ENCODE measurements at places on chromosomes 1 and 21. TPM values are rescaled to one million over a fixed set of nuclear protein-coding genes. Genes with fewer than 3 reads are reported as not detected.

- no peak for DNase-seq
Measured at GRCh38 chr21:14706712-14707510, 160.8 kb upstream of the SAMSN1 start.

- DNase-seq: no peak
Measured at GRCh38 chr1:86296305-86297205, 99.6 kb downstream of the ODF2L start.

DNA sequence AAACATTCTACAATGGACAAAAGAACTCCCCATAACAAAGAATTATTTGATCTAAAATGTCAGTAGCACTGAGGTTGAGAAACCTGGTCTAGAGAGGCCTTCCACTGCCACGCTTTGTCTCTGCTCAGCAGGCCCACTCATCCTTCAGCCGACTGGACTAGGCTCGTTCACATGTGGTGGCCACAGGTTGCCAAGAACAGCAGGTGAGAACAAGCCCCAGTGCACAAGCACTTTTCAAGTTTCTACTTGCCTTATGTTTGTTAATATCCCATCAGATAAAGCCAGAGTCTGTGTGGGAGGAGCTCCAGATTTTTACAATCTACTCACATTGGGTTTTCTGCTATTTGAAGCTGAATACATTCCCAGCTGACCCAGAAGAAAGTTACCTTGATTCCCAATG lies 9.1 kb upstream of the EFHD2 start:
- DNase-seq: no peak

DNA sequence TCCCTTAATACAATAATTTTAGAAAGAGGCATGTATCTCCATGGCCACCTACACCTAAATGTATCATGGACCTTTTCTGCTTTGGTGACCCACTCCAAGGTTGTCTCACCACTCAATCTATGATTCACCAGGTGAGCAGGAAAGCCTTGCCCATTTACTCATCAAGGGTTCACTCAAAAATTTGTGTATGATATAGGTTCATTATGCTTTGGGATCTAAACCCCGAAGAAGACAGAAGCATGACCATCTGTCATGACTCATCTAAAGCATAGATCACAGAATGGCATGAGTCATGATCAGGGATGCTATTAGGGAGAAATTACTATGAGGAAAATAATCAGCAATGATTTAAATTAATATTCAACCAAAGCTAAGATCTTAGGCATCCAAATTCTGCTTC lies 38.5 kb downstream of the PYHIN1 start:
- no peak for DNase-seq

- no peak for DNase-seq
Measured at GRCh38 chr1:204331275-204331674, 28.5 kb downstream of the PLEKHA6 start.

- DNase-seq: no peak
Measured at GRCh38 chr1:29352719-29353420, 116.5 kb downstream of the PTPRU start.

DNA sequence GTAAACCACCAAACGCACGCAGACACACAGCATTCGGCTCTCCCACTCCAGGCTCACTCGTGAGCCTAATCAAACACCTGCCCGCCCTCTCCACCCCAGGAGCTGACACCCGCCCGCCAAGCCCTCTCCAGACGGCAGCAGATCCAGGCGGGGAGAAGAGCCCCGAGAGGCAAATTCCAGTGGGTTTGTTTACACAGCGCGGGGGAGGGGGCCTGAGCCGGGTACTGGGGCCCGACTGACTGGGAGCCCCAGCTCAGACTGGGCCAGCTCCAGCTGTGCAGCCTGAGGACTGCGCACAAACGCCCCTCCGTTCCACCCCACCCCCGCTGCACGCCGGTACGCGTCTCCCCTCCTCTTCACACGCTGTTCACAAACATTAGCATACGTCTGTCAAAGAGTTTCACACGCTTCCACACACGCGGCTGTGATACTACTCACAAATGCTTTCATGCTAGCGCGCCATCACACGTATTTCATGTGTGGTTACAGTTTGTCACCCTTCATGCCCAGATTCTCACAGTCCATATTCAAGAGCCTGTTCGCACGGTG lies 1.0 kb upstream of the EFNA1 start:
- peak; percentile 83 for DNase-seq

DNA sequence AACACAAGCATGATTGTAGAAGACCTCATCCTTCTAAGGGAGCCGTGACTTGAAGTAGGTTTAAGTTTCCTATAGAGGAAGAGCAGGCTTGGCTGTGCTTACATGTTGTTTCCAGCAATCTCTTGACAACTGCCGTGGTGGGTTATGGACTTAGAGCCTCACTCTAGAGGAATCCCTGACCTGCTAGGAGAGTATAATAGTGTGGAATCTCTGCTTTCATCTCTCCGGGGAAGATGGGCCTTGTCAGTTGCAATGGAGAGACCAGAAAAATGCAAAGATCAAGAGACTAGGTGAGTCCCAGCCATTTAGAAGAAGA lies 137.6 kb downstream of the MIS18A start:
- no peak for DNase-seq

DNA sequence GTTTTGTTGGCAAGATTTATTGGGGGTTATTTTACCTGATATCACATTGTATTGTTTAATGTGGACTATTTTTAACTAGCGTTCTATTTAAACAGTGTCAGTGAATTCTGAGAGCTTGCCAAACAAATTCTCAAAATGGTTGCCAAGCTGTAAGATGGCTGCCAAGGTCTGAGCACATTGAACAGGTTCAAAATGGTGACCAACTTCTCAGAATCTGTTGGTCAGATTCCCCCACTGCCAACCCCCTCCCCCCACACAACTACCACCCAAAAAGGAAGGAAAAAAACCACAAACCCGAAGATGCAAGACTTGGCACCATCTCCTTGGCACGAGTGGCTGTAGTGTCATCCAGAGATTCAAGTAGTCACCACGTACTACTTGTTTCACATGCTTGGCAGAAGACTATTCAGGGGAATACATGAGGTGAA lies 159.1 kb downstream of the NFIA start:
- DNase-seq: no peak

DNA sequence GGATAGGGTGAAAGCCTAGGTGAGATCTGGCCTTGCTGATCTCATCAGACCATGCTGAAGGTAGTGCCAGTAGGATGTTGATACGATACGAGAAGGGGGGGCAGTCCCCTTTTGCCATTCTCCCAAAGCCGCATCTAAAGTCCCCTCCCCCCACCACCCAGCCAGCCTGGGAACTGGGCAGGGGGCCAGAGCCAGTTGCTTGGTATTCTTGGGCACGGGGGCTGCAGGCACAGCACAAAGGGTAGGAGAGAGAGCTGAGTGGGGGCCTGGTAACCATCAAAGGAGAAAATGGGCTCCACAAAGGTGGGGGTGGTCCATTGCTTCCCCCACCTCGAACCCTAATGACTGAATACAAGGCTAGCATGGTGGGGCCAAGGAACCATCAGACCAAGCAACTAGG lies 5.4 kb downstream of the PEA15 start:
- no peak for DNase-seq

The DHRS3 gene
- 26.0 TPM for polyA plus RNA-seq

The RAD54L gene
- 26.4 TPM for polyA plus RNA-seq

All from GM23338 (cell line).